ENCODE measurements at places on chromosomes 12 and 14.

- DNase-seq = no peak
Measured at GRCh38 chr14:94823556-94824341, 53.8 kb upstream of the GSC start.

GRCh38 chr12:67716817-67717216 is 68.3 kb downstream of the DYRK2 start:
- DNase-seq = no peak

DNA sequence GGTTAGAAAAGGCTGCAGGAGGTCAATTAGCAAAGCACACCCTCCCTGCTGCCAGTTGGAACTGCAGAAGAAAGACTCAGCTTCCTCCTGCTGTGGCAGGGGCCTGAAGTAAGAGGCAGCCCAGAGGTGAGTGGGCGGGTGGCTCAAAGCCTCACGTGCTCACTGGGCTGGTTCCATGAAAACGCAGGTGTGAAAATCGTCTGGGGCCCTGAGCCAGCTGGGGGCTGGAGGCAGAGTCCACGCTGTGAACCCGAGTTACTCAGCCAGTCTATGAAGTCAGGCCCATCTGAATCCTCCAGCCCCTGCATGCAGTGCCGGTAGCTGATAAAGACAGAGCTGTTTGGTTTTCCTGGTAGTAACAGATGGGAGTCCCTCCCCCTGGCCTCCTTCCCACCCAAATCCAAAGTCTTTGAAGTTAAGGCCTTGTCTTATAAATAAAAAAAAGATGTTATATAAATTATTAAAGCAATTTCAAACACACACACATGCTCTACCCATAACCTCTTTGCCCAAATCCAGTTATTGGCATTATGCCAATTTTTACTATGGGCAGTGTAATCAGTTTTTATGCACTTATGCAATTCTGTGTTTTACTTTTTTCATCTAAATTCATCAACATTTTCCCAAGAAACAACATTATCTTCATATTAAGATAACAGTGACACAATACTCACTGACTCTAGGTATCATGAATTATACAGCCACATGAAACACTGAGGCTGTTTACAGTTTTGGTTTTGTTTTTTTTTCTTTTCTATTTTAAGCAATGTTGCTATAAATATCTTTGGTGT is 57.9 kb upstream of the PNMA1 start:
- peak; percentile 38 for DNase-seq

DNA sequence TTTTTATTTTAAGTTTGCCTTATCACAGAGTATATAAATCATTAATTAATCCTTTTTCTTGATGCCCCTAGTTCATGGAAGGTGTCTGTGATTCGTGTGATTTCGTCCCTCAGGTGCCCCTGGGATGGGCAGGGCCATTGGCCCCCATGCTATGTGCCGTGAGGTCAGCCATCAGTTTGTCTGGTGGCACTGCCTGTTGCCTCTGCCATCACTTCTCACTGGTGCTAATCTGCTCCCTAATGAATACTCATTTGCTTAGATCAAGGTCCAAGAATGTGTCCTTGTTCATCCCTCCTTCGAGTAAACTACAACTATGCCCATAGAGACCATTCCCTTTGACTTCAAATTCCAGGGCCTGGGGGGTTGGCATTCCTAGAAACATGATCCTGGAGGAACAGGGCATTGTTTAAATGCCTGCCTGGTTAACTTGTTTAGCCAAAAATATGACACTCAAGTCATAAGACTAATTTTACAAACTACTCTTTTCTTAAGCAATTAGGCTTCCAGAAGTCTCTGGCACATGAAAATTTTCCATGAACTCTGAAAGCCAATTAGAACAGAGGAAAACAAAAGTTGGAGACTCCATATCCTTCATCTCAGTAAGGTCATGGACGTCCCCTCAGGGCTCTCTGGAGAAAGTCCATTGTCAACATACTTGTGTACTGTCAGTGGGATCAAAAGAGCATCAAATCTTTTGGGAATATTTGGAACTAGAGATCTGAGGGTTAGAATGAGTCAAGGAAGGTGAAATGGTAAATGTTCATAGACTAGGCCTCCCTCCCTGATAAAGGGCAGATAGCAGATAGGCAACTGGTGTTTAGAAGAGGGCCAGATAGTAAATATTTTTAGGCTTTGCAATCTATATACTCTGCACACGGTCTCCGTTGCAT is 90.9 kb upstream of the PLXNC1 start:
- DNase-seq = no peak

DNA sequence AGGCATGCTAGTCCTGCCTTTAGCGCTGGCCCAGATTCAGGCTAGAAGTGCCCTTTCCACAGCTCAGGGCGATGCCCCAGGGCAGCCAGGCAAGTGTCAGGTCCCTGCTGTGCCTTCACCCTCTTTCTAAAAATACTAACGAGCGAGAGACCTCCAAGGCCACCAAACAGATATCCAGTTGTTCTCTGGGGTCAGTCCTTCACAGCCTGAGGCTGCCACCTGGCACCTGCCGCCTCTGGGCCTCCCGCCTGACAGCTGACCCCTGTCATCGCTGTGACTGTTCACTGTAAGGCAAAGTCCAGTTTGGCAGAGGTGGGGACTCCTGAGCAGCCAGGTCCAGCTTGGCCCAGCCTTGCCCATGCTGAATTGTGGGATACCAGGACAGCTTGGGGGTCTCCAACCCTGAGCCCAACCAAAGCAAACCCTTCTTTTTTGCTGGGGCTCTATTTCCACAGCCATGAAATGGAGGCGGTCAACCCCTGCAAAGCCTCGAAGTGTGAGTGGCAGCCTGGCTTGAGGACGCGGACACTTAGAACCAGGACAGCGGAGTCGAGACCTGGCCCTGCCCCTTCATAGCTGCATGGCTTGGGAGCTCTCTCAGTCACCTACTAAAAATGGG is 79.9 kb downstream of the NINJ2 start:
- DNase-seq = no peak

DNA sequence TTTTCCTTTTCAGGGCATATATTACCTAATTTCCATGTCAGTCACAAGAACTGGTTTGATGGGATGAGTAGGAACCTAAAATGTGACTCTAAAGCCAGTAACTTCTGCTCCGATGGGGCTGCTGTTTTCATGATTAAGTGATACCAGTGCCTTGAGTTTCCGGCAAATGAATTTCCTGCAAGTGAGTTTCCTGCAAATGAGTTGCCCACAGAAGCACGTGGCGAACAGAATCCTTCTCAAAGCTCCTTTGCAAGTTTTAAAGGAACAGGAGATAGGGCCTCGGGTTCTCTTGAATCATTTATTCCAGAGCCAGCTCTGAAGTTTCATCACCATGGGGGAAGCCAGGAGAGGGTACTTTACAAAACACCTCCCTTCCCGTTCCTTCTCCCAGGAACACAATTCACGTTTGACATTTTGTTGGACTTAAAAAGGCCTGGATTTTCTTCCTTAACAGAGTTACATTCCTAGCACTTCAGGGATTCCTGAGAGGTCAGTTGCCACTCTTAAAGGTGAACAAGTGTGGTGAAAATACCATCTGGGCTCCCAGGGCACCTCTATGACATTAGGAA is 2.2 kb upstream of the PPTC7 start:
- DNase-seq = peak; percentile 82

- no peak for DNase-seq
Measured at GRCh38 chr12:101945369-101946232, 68.2 kb downstream of the DRAM1 start.

- no peak for DNase-seq
Measured at GRCh38 chr14:100652744-100653143, 65.5 kb upstream of the BEGAIN start.

DNA sequence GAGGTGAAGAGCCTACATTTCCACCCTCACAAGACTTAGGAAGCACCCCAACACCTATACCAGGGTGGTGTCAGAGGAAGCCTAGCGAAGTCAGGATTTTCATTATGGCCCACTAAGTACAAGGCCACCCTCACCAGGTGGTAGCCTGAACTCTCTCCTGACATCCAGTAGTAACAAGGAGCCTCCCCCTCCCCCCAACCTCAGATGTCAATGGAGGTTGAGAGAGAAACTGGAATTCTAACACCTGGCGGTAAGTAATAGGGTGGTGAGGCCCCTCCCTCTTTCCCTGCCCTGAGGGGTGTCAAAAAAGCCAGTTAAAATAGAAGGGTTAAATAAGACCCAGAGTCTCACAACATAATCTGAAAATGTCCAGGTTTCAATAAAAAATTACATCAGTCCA is 37.6 kb downstream of the SINHCAF start:
- DNase-seq = no peak

GRCh38 chr12:127496255-127496654 is 770.7 kb upstream of the TMEM132C start:
- DNase-seq = no peak

- no peak for DNase-seq
Measured at GRCh38 chr12:118377884-118378470, 1.6 kb downstream of the SUDS3 start.

GRCh38 chr14:93549595-93549994 is 118.9 kb downstream of the UNC79 start:
- DNase-seq = no peak

- no peak for DNase-seq
Measured at GRCh38 chr12:122793685-122794106, 19.3 kb downstream of the CCDC62 start.

GRCh38 chr12:122004633-122005071 is 17.0 kb upstream of the BCL7A start:
- no peak for DNase-seq

DNA sequence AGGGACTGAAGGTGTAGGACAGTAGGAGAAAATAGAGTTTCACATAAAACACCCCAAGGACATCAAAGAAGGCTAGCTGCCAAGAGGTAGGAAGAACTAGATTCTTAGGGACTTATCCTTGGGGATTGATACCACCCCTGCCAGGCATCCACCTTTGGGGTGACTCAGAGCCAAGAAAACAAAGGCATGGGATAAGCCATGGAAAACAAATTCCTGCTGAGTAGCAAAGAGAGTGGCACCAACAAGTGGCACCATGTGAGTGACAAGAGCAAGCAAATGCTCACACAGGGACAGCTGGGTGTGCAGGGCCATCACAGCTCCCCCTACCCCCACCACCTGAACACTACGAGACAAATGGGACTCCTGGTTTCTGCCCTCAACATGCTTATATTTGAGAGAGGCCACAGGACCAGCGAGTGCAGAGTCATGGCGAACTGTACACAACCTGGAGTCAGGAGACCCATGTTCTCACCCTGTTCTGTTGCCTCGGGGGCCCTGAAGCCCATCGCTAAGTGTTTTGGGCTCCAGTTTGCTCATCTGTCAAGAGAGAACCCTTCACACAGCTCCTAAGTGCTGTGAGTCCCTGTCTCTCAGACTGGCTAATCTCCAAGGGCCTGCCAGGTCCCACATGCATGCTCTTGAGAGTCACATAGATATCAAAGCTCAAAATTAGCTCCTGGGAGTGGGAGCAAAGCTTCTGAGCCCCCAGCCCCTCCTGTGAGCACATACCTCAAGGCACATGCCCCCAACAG is 91.9 kb downstream of the DPF3 start:
- DNase-seq = no peak

- DNase-seq = no peak
Measured at GRCh38 chr14:98956661-98957060, 315.3 kb downstream of the BCL11B start.

GRCh38 chr14:36099619-36100018 is 76.9 kb downstream of the PTCSC3 start:
- DNase-seq = no peak

- DNase-seq = no peak
Measured at GRCh38 chr14:70473825-70474224, 21.9 kb downstream of the ADAM21 start.

GRCh38 chr12:79424109-79424721 is 266.5 kb downstream of the PAWR start:
- no peak for DNase-seq

DNA sequence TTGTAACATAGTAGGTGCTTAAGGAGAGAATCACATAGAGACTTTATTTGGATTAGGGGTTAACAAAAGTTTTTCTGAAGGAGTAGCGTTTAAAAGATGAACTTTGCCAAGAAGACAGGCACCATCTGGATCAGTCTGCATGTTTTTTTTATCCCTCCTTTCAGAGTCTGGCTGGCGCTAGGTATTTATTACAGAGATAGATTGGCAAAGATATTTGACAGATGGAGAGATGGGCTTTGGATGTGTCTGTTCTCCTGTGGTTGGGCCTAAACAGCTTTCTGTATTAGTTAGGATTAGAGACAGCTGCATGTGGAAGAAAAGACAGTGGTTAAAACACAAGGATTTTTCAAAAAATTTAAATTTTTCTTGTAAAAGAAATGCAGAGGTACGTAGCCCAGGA is 133.9 kb downstream of the C12orf75 start:
- no peak for DNase-seq

DNA sequence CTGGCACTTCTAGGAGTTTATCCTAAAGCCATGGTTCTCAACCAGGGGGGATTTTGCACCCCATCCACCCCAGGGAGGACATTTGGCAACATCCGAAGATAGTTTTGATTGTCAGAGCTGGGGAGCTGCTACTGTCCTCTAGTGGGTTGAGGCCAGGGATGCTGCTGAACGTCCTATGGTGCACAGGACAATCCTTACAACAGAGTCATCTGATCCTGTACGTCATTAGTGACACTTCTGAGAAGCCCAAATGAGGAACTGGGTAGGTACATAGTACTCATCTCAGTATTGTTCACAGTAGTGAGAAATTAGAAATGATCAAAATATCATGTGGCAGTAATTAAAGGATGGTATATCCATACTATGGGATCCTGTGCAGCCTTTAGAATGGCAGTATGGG is 185.1 kb downstream of the CHST11 start:
- DNase-seq = no peak

GRCh38 chr12:98612696-98613334 is 19.3 kb downstream of the SLC25A3 start:
- peak; percentile 43 for DNase-seq

DNA sequence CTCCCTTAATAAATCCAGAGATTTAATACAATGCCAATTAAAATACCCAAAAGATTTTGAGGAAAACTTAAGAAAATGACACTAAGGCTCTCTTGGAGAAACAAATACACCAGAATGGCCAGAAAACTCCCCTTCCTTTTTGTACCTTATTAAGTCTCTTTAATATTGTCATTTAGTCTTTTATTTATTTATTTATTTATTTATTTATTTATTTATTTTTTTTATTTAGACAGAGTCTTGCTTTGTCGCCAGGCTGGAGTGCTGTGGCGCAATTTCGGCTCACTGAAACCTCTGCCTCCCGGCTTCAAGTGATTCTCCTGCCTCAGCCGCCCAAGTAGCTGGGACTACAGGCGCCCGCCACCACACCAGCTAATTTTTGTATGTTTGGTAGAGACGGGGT is 210.6 kb downstream of the DACT1 start:
- DNase-seq = no peak

DNA sequence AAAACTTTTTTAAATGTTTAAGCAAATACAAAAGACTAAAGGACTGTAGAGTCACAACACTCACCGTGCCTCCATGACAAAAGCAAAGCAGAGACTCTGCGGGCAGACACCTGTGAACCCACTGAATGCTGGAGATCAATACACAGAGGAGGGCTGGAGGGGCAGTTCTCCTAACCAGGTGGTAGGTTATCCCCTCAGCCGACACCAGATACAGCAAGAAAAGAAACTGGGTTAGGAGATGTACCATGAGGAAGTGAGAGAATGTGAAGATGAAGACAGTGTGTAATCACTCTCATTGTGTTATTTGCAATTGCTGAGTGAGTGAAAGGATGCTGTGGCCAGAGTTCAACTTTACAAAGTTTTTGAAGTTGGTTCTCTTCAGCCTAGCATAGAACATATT is 480.3 kb downstream of the BCL11B start:
- no peak for DNase-seq

GRCh38 chr12:49818241-49818895 is 9.8 kb downstream of the NCKAP5L start:
- no peak for DNase-seq

GRCh38 chr12:71558445-71558844 is 105.2 kb downstream of the ZFC3H1 start:
- no peak for DNase-seq

Measured in GF-D8 (cell line).